CD4-positive, alpha-beta T cell treated with Interleukin-12 subunit alpha and Interleukin-12 subunit beta, for 1 hour (primary cell): ENCODE measurements at places on chromosomes 7 and 10.

DNA sequence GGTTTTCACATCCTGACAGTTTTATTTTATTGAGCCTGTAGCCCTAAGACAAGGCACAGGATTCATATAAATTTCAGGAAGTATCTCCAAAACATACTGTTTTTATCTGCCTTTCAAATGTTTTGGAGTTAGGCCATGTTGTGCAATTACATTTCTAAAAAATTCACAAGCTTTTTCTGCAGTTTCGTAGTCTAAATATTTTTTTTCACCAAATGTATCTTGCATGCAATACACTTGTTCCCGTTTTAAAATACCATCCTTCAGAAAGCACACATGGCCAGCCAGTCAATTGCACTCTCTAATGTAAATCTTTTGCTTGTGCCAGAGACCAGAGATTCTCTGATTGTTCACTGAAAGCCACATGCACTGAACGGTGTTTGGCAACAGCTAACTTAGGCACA lies 161.5 kb upstream of the PRKCQ start:
- no peak for DNase-seq

GRCh38 chr7:19674266-19674960 lies 34.4 kb downstream of the POLR1F start:
- DNase-seq: no peak

DNA sequence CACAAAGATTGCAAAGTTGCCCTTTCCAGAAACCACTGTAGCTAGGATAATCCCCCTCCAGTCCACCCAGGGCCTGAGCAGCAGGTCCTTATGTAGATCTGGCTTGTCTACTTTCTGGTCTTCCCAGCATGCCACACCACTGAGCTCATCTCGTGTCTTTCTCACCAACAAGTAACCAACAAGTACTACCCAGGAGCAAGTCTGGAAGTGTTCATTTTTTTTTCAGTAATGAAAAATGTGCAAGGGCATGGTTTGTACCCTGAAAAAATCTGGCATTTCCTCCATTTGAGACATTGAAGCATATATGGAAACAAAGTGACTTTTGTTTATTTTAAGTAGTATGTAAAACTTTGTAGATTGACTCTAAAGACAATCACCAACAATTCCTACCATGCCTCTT lies 120.8 kb downstream of the INHBA start:
- no peak for DNase-seq

- DNase-seq: no peak
These were observed 290.0 kb upstream of the MKI67 start for GRCh38 chr10:128416231-128416630.

- no peak for DNase-seq
These were observed 133.6 kb downstream of the THSD7A start for GRCh38 chr7:11698384-11698871.
